NCI-H524 (cell line): ENCODE measurements at places on chromosomes 3 and 15.

- no peak for DNase-seq
Observed at GRCh38 chr3:156471431-156471830, 83.5 kb downstream of the SSR3 start.

DNA sequence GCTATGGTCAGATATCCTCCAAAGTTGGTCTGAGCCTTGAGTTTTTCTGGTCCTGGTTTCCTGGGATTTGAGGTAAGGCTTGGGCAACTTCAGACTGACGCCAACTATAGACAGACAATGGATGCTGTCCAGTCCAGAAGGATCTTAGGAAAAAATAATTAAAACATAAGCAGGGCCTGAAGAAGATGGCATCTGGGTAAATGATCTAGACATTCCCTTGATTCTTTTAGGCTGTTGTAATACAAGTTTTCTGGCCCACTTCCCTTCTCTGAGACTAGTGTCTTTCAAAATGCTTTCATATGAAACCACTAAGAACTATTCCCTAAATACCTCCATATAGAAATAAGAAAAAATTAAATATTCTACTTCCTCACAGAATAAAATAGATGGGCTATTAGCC lies 47.7 kb upstream of the PLXND1 start:
- no peak for DNase-seq

- no peak for DNase-seq
Observed at GRCh38 chr3:119555929-119556328, 3.5 kb downstream of the CD80 start.

DNA sequence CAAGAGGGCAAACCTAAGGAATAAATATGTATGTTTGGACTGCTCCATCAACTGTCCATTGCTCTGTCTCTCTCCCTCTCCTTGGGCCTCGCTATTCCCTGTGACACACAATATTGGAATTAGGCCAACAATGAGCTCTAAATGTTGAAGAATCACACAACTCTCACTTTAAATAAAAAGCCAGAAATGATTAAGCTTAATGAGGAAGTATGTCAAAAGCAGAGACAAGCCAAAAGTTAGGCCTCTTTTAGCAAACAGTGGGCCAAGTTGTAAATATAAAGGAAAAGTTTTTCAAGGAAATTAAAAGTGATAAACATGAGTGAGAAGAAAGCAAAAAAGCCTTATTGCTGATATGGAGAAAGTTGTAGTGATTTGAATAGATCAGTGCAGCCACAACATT lies 141.0 kb downstream of the VGLL3 start:
- no peak for DNase-seq

GRCh38 chr3:107458871-107459270 lies 63.9 kb upstream of the BBX start:
- DNase-seq: peak; percentile 58

DNA sequence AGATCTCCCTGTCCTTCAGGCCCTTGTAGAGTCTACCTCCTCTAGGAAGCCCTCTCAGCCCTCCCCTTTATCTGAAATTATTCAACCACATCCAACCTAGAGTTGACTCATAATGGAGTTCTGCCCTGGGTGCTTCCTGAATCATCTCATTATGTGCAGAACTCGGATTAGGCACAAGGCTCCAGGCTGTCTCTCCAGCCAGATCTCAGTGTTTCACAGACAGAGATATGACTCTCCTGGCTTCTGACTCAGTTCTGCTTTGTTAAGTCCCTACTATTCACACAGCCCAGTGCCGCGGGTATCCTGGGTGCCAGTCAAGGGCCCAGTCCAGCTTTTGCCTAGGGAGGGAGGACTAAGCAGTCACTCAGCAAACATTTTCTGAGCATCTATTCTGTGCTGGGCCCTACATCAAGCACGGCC lies 9.3 kb downstream of the STRA6 start:
- DNase-seq: no peak

- DNase-seq: no peak
Observed at GRCh38 chr3:101527906-101528305, 14.9 kb upstream of the SENP7 start.

GRCh38 chr3:168093790-168094189 lies 1.9 kb downstream of the GOLIM4 start:
- DNase-seq: no peak

DNA sequence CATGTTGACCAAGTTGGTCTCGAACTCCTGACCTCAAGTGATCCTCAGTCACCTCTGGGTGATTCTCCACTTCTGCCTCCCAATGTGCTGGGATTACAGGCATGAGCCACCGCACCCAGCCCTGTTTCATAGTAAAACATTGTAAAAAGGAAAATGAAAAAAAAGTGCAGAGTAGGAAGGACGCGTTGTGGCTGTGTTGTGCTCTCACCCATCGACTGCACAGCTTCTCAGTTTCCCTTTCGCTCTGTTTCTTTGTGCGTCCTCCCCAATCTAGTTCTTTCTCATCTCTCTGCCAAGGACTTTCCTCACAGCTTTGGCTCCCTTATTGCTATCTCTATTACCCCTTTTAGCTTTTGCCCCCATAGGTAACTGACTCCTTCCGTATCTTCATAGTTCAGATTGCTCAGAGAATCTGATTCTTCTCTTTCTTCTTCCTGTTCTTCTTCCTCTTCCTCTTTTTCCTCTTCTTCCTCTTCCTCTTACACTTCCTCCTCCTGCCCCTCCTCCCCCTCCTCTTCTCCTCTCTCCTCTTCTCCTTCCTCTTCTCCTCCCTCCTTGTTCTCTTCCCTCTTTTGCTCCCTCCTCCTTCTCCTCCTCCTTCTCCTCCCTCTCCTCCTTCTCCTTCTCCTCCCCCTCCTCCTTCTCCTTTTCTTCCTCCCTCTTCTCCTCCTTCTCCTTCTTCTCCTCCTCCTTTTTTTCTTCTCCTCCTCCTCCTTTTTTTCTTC lies 81.1 kb upstream of the VGLL4 start:
- no peak for DNase-seq

DNA sequence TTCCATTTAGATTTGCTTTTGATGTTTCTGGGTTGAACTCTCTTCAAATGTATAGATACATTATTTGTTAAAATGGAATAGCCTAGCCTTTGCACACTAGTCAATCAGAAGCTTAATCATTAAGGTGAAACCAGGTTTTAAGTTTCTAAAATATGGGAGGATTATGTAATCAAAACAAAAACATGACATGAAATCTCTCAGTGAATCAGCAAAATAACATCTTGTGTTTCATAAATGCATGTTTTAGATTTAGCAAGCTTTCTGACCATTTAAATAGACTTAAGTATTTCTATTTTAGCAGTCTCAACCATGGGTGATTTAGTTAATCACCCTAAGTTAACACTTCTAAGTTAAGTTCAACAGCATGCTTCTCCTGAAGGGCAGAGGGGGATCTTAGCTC lies 11.3 kb downstream of the GTF2E1 start:
- DNase-seq: no peak

- peak; percentile 75 for DNase-seq
Observed at GRCh38 chr15:40594429-40594836, 384 bp downstream of the KNL1 start.

DNA sequence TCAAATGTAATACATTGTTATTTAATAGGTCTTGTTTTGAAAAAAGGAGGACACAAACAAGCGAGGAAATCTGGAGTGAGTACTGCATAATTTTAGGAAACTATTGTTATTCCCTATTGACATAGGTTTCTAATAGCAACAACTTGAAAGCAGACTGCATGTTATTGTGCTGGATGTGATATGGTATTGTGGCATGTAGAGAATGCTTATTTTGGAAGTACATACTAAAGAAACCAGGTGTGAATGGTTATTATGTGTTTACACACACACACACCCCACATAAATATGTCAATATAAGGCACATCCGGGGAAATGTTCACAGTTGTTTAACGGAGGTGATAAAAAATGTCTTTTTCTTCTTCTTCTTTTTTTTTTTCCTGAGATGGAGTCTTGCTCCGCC lies 5.9 kb upstream of the MORF4L1 start:
- no peak for DNase-seq

- no peak for DNase-seq
Observed at GRCh38 chr3:156602424-156602823, 47.5 kb upstream of the SSR3 start.

GRCh38 chr15:90819390-90819789 lies 49.0 kb upstream of the FURIN start:
- peak; percentile 18 for DNase-seq

DNA sequence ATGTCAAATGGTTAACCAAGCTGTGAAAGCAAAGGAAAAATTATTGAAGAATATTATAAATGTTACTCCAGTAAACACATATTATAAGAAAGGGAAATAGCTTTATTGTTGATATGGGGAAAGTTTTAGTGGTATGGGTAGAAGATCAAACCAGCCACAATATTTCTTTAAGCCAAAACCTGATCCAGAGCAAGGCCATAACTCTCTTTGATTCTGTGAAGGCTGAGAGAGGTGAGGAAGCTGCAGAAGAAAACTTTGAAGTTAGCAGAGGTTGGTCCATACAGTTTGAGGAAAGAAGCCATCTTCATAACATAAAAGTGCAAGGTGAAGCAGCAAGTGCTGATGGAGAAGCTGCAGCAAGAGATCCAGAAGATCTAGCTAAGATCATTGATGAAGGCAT lies 54.8 kb downstream of the LYZL4 start:
- DNase-seq: no peak

- DNase-seq: no peak
Observed at GRCh38 chr3:127351775-127352350, 64.0 kb upstream of the PRR20G start.

DNA sequence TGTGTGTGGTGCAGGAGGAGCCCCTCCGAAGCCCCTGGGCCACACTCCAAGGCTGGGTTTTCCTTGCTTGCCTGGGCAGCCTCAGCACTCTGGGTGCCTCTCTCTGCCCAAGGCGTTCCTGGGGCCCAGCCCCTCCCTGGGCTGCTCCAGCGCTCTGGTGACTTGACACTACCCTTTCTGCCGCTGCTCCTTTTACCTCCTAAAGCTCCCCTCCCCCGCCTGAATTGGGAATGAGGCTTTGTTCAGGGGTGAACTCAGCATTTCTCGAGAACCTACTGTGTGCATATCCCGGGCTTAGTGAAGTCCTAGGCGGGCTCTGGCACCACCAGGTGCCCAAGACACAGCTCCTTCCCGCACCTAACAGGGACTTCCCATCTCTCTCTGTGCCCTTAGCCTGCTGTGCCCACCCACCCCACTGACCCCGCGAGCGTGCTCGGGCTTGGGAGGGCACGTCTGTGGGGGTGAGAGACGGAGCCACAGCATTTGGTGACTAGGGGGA lies 1.2 kb upstream of the BAHD1 start:
- peak; percentile 38 for DNase-seq

DNA sequence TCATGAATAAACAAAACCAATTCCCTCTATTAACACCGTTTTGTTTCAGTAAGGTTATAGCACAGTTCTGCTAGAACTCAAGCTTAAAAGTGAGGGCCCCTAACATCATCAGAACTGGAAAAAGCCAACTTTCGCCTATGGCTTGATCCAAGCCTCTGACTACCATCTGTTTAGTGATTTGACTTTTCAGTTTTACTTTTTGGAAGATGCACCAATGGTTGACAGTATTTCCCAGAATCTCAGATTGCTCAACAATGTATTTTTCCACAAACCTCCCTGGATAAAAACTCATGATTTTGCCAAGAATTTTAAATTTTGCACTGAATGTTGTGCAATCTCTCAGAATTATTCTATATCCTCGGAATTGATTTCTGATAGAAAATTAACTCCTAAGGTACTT lies 190.7 kb downstream of the LSAMP start:
- DNase-seq: no peak

DNA sequence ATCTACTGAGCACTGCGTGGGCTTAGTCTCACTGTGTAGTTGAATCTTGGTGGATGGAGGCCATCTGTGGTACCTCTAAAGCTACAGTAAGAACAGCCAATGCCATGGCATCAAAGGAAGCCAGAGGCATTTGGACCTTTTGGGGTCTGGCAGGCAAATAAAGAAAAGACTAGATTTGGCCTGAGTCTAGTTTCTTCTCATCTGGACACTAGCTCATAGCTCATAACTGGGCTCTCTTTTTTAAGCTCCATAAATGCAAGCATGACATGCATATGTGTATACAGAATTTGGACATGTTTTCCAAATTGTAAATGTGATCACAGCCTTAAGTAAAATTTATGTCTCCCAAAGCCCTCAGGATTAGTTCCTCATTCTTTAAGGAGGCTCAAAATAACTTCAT lies 107.5 kb downstream of the CNTN6 start:
- DNase-seq: no peak

DNA sequence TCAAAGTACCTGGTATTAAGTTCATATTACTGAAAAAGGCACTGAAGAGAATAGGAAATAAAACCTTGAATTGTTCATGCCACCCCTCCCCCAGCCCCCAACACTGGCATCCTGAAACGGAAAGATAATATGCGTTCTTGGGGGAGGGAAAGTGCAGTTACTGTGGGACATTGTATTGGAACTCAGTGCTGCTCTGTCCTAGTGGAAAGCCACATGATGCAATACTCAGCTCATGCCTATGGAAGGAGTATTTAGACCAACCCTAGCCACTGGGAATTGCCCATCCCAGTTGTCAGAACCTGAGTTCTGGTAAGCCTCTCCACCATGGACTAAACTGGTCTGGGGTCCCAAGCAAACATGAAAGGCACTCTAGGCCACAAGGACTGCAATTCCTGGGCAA lies 680.8 kb upstream of the BCHE start:
- no peak for DNase-seq

DNA sequence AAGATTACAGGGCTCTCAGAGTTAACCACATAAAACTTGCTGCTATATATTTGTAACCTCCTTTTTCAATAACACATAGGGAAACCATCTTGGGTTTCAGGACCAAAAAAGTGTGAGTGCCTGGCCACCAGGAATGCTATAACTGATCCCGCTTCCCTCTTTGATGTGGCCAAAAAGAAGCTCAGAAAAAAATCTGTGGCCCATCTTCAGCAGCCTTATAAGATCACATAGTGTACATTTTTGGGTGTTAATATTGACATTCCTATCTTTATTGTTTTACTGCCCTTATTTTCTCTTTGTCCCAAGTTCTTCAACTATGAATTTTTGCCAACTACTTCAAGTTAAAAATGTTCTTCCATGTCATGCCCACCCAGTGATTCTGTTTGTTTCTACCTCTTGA lies 102.8 kb downstream of the LIPC start:
- no peak for DNase-seq
